ENCODE measurements at places on chromosomes 5 and 9.

DNA sequence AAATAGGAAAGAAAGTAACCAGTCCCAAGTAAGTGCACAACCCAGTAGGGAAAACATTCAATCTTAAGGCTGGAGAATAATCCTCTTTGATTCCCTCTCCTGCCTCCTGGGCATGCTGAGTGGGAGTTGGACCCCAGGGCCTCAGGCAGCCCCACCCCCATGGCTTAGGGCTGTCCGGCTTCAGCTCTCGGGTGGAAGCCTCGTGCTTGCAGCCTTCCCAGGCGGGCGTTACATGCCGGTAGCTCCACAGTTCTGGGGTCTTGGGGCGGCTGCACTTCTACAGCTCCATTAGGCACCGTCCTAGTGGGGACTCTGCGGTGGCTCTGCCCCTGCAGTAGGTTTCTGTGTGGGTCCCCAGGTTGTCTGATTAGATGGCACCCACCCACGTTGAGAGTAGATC is 10.1 kb downstream of the GLIPR2 start:
- DNase-seq: no peak

DNA sequence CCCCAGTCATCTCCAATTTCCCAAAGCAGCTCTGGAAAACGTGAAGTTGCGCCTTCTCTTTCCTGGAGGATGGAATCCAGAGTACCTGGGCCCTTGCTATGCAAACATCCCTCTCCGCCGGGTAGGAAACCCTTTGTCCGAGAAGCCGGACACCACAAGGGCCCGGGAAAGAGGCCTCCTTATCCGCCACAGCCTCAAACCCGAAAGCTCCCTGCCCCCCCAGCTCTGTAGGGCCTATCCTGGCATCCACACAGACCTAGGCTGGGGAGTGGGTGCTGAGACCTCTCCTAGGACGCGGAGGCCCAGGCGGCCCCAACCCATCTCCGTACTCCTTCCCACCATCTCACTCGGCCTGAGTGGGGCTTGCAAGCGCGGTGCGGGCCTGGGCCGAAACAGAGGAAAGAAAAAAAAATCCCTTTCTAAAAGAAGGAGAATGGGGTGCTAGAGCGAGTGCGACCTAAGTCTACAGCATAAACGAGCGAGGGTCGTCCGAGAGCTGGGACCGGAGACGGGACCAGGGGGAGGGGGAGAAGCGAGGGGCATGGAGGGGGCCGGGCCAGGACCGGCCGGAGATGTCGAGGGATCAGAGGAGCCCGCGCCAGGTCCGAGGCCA is 624 bp downstream of the FBXW11 start:
- DNase-seq: peak; percentile 31

GRCh38 chr9:125888211-125888610 is 141.0 kb downstream of the PBX3 start:
- no peak for DNase-seq

GRCh38 chr5:138824924-138825863 is 49.9 kb downstream of the LRRTM2 start:
- no peak for DNase-seq

GRCh38 chr5:58759745-58760144 is 176.9 kb downstream of the RAB3C start:
- peak; percentile 9 for DNase-seq

DNA sequence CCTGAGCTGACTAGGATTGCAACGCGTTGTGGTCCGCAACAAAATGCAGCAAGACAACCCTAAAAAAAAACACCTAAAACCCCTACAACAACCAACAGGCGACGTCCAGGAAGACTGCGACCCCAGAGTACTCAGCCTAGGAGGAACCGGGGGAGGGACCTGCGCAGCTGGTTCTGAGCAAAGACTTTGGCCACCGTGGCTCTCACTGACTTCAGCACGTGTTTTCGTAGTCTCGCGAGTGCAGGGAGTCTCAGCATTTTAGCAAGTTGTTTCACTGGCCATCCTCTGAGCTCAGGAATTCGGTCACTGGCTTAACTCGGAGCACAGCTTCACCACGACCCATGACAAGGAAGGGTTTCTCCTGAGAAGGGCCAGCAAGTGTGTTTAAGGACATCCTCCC is 8.6 kb upstream of the ZDHHC11 start:
- no peak for DNase-seq

DNA sequence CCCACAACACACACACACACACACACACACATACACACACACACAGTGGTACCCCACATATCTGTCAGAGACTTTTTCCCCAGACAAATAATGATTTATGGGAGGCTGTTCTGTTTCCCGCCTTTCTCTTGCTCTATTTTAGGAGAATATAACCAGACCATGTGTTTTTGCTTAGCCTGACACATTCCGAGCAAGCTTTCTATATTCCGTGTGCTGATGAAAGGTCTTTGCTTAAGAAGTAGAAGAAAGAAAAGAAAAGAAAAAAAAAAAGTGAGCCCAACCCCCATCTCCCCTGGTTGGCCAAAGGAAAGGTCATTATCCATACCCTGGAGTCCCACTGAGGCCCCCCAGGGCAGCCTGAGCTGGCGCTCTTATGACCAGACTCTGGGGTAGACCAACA is 338.6 kb downstream of the SLIT3 start:
- DNase-seq: no peak

Measured in globus pallidus (tissue), 1 donor.